Right renal pelvis (tissue), 4 donors: ENCODE measurements at places on chromosomes 7 and 10.

- no peak for DNase-seq
Observed at GRCh38 chr7:133654547-133654946, 401.7 kb downstream of the EXOC4 start.

DNA sequence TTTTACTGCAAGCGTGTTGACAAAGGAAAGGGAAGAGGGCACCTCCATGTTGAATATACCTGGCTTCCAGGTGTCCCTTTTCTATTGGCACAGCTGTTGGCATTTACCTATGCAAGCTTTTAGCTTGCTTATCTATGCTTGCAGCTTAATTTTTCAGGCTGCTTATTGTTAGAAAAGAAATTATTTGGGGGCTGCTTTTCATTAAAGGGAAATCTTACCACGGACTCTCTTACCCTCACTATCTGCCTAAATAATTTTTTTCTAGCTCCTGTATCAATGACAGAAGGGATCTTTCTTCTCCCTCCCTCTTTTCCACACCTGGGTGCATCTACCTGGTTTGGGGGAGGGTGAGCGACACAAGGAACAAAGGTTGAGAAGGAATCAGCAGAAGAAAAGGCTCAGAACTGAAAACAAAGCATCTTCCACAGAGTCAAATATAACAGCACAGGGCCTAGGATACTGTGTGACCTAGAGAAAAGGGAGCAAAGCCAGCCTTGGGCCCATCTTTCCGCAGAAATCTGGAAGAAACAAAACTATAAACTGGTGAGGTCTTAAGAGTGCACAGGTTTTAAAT, 15.2 kb upstream of the GJC3 start:
- no peak for DNase-seq

DNA sequence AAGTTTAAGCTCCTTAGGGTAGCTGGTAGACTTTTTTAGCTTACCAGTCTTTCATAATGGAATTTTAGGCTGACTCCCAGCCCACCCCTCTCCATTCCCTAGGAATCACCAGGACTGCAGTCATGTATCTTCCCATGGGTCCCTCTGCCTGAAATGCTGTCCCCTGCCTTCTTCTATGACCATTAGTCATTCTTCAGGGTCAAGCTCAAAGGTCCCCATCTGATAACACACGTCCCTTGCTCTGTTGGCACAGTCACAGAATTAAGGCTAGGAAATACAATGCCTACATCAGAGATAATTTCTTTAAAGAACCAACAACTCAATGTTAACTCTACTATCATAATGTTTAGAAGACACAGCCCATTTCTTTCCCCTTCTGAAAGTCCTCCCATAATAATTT, 140.6 kb downstream of the RAPGEF5 start:
- DNase-seq = no peak

GRCh38 chr10:15439341-15439842, 68.3 kb upstream of the FAM171A1 start:
- DNase-seq = no peak

GRCh38 chr10:7826971-7827370, 8.7 kb downstream of the TAF3 start:
- DNase-seq = no peak

DNA sequence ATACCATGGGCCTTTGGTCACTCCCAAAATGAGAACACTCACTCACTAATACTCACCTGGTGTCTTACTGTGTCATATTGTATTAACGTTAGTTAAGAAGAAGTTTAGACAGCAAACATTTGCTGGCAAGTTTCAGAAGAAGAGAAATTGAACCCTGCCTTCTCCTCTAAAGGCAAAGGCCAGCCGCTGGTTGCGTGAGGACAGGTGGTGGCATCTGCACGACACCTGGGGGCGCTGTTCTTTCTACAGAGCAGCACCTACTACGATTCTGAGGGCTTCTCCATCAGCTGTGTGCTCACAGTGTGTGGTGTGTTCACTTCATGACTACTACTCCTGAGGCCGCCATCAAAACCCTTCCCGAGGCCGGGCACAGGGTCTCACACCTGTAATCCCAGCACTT, 17.9 kb upstream of the CLEC2L start:
- DNase-seq = no peak

DNA sequence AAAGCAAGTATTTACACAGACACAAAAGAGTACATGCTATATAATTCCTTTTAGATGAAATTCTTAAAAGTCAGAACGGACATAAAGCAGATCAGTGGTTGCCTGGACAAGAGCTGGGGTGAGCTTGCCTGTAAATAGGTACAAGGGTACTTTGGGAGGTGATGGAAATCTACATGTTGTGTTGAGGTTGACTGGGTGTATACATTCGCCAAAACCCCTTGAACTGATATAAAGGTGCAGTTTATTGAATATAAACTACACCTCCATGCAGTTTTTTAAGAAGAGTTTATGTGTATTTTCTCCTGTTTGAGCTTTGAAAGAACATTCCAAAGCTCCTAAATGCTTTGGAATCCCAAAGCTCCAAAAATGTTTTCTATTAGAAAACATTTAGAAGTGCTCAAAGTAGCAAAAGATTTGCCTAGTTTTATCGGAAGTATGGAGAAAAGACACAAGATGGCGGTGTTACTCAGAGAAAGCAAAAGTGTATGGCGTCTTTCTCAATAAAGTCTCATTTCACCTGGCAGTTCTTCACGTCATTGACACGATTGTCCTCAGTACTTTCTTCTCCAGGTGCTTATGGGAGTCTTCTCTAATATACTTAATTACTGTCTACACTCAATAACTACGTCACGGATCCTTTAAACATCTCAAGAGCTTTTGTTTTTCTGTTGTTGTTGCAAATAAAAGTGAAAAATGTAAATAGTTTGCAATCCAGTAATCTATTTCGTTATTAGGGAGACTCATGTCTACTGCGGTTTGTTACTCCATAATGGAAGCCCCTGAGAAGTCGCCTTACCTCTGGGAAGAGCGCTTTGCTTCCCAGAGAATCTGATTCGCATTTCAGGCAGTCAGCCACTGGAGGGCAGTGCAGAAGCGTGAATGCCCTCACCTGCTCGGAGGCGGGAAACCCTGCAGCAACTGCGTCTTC, 14.7 kb upstream of the SEC61G start:
- DNase-seq = peak; percentile 74

- DNase-seq = no peak
Observed at GRCh38 chr7:105675934-105676371, 94.7 kb upstream of the EFCAB10 start.
